ENCODE measurements at places on chromosomes 3 and 15.

- DNase-seq, result no peak
Measured at GRCh38 chr15:70643783-70644125, 119.6 kb downstream of the UACA start.

- DNase-seq, result no peak
Measured at GRCh38 chr3:23553353-23553752, 252.4 kb upstream of the UBE2E1 start.

DNA sequence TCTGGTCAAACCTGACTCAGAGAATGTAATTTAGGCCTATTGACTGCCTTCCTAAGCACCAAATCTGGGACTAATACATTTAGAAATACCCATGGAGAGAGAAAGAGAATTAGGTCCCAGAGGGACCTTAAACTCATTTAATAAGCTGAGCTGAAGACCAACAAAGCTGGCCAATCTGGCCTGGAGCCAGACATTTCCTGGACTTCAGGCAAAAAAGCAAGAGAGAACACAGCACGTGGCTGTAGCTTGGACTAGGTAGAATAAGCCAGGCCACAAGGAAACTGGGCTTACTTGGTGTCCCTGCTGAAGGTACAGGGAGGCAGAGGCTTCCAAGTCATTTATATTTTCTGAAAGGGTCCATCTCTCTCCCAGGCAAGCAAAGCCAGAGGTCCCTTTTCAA lies 88.1 kb downstream of the RTP4 start:
- DNase-seq, result peak; percentile 66

DNA sequence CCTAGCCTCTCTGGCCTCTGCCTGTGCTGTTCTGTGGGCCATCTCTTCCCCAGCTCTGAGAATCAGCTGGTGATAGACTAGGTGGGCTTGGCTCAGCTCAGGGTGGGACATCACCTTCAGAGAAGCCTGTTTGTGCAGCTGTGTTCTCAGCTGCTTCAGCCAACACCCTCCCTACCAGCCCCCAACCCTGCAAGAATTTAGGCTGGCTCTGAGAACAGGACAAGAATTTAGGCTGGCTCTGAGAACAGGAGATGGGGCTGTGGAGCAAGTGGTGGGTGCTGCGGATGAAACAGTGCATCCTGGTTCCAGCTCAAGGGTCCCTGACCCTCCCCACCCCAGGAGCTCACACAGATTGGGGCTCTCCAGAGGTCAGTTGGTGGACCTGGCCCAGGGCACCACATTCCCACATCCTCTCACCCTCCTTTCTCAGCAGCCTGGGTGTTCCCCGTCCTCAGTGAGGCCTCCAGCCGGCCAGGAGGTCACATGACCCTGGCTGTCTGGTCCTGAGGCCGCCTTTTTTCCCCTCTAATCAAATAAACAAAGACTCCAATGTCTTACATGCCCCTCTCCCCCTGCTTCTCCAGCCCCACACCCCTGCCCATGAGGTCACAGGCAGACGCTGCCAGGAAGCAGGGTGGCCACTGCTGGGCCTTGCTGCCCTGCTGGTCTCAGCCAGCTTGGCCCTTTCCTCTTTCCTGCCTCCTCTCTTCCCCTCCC lies 14.9 kb downstream of the PLEKHO2 start:
- DNase-seq, result peak; percentile 9

DNA sequence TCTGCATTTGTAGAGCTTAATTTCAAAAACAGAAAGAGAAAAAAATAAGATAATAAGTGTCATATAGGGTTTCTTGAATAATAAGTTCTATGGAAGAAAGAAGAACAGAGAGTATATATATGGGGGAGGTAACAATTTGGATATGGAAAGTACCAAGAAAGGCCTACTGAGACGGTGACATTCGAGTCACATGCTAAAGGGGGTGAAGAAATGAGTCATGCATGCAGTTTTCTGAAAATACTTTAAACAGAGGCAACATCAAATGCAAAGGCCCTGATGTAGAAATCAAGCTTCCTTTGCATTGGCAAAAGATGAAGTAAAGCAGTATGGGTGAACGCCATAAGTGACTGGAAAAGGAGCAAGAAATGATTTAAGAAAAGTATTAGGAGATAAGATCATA lies 371.6 kb upstream of the ZNF385D start:
- DNase-seq, result no peak

DNA sequence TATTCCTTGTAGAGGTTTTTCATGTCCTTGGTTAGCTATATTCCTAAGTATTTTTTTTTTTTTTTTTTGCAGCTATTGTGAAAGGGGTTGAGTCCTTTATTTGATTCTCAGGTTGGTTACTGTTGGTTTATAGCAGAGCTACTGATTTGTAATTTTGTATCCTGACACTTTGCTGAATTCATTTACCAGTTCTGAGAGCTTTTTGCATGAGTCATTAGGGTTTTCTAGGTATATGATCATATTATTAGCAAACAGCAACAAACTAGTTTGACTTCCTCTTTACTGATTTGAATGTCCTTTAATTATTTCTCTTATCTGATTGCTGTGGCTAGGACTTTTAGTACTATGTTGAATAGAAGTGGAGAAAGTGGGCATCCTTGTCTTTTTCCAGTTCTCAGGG lies 737.4 kb downstream of the ZNF385D start:
- no peak for DNase-seq

DNA sequence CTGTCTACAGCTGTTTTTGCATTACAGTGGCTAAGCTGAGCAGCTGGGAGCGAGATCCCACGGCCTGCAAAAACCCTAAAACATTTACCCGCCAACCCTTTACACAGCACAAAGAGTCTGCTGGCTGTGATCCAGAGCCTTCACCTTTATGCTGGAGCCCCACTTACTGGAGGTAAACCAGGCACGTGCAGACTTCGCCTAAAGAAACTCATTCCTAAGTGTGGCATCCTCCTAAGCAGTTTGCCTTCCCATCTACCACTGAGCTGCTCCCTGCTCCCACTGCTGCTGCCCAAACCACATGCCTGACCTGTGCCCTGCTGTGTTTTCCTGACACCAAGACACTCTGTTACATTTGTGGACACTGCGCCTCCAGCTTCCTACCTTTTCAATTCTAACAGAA lies 53.0 kb downstream of the CHSY1 start:
- no peak for DNase-seq

GRCh38 chr15:47445723-47446392 lies 271.4 kb upstream of the SEMA6D start:
- DNase-seq, result no peak

GRCh38 chr3:124620600-124621063 lies 109.6 kb upstream of the UMPS start:
- no peak for DNase-seq

GRCh38 chr15:49644364-49644794 lies 23.5 kb downstream of the DTWD1 start:
- DNase-seq, result no peak

- DNase-seq, result no peak
Measured at GRCh38 chr3:44326019-44326418, 12.5 kb upstream of the TCAIM start.

DNA sequence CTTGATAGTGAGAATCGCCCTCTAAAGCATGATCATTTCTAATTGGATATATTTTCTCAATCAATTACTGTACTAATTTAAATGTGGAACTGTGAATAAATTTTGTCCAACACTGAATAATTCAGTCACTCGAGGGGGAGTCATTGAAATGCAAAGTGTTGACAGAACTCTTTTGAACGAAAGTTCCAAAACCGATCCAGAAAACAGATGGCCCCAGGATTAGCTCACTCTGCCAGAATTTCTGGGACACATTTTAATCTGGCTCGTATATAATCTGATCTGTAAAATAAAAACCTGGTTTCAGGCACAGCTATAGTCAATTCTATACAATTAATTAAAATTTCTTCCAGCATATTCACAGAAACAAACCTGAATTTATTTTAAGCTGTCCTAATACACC lies 580.4 kb downstream of the ROBO1 start:
- peak; percentile 71 for DNase-seq

- DNase-seq, result no peak
Measured at GRCh38 chr3:41352510-41352909, 153.2 kb downstream of the CTNNB1 start.

GRCh38 chr15:80121546-80121945 lies 31.3 kb upstream of the FAH start:
- no peak for DNase-seq

GRCh38 chr3:16810593-16811367 lies 74.0 kb upstream of the PLCL2 start:
- DNase-seq, result peak; percentile 46

DNA sequence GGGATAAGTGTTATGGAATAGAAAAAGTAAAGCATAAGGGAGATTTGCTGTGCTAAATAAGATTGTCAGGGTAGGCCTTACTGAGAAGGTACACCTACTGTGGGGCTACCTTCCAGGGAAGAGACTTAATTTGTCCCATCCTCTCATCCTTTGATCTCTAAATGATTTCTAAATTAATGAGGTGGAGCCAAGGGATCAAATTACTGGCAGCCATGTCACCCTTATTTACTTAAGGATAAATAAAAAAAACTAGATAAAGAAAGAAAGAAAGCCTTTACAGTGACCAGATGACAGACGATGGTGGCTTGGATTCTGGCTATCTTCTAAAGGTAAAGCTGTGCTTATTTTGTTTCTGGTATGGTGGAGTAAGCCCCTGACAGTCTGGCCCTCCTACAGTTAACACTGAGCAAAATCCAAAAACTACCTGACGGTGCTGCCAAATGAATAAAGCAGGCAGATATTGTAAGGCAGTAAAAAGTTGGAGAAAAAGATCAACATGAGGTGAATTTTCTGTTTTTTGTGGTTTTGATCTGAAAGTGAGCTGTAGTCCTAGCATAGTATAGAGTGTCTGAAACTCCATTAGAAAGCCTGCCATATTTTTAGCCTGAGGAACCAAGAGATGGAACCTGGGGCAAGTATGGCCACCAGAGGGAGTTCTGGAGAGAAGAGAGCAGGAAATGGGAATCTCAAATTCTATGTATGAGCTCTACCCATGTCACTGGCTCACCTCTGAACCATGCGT lies 285.1 kb upstream of the MANF start:
- DNase-seq, result peak; percentile 65

Data from brain (organoid and tissue), 16 donors.